Stimulated activated CD8-positive, alpha-beta memory T cell treated with anti-CD3 and anti-CD28 coated beads, Interleukin-4, amount 100 ng/mL, for 1 hour (primary cell): ENCODE measurements at places on chromosomes 4 and X.

- no peak for DNase-seq
Measured at GRCh38 chr4:76559236-76560071, 124.4 kb downstream of the SHROOM3 start.

GRCh38 chr4:145756244-145756643 is 76.3 kb downstream of the C4orf51 start:
- DNase-seq, result no peak

- DNase-seq, result no peak
Measured at GRCh38 chr4:139764686-139765310, 99.2 kb downstream of the MGST2 start.

GRCh38 chr4:47478804-47479203 is 6.3 kb upstream of the ATP10D start:
- DNase-seq, result no peak

- DNase-seq, result no peak
Measured at GRCh38 chr4:158490629-158491028, 31.1 kb upstream of the RXFP1 start.

- no peak for DNase-seq
Measured at GRCh38 chr4:144353292-144353691, 212.8 kb upstream of the GYPA start.

GRCh38 chrX:49884290-49884862 is 5.1 kb downstream of the USP27X start:
- DNase-seq, result peak; percentile 19

DNA sequence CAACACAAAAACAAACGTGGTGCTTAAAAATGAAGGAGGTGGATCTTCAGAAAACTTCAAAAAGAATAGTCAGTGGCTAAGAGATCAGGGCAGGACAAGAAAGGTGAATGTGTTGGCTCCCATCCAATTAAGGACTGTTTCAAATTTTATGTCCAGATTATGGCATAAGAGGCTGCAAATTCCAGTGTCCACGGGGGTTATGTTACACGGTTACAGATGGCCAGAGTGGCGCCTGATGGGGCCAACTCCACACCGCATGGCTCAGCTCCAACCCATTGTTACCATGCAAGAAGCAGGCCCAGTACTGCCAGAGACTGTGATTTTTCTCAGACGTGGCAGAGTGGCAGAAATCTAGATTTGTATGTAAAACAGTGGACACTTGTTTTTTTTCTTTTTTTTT is 168.4 kb upstream of the TENM3 start:
- DNase-seq, result no peak

GRCh38 chr4:9602389-9602914 is 158.2 kb downstream of the DEFB131A start:
- DNase-seq, result no peak

DNA sequence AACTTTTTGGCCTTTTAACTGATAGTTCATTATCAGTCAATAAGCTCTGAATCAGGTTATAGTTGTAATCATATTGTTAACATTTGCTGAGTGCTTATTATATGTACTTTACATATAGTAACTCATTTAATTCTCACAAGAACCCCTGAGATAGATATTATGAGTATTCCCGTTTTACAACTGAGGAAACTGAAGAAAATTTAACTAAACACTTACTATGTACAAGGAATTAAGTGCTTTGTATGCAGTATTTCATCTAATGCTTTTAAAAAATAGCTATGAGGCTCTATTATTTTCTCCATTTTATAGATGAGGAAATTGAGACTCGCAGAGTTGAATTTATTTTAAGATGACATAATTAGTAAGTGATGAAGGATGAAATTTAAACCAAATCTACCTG is 27.7 kb upstream of the FGF2 start:
- no peak for DNase-seq

GRCh38 chr4:141540643-141541042 is 95.7 kb upstream of the IL15 start:
- DNase-seq, result no peak

- no peak for DNase-seq
Measured at GRCh38 chr4:2274320-2275043, 12.6 kb upstream of the MXD4 start.

DNA sequence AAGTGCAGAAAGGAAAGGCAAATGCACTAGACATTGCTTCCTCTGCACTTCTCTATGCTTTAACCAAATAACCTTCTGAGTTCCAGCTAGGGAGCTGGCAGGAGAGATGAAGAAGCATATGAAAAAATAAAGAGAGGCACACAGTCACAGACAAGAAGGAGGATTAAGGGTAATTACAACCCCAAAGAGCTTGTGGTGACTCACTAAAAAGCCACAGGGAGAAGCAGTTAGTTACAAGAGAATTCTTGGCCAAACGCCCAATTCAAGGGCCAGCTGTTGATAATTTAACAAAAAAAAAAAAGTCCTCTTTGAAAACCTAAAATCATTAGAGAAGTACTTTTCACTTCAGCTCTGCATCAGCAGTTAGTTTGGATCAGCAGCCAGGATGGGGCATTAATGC is 478.0 kb downstream of the KCNIP4 start:
- DNase-seq, result no peak

DNA sequence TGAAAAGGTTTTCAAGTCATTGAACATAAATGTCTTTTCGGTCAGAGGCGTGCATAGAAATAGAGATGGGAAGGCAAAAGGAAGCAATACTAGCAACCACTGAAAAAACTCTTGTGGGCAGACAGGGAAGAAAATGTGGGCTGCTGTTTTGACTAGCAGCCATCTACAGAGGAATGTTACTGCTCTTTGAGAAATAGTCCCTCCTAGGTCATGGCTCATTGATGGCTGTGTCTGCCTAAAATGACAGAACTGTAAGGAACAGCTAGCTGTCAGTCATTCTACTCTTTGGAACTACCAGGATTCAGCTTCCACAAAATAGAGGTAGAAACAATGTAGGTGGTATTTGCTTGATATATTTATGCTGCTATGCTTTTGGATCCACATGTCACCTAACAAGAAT is 26.9 kb upstream of the TMPRSS11B start:
- no peak for DNase-seq

GRCh38 chr4:86857341-86858052 is 8.3 kb upstream of the SLC10A6 start:
- DNase-seq, result no peak

DNA sequence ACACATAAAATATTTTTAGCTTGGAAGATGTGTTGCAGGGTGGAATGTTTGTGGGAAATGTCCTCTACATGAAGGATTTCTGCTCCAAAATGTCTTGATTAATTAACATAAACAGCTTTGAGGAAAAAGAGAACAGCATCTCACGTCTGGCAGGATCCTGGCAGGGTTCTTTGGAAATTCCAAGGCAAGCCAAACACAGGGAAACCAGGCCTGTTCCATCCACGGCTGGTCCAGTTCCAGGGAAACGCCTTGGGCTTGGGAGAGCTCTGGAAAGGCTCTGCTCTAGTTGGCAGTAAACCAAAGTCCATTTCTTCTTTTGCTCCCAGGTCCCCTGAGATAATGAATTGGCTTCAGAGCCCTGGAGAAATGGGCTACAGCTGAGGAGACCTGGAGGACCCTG is 42.4 kb upstream of the GAB1 start:
- no peak for DNase-seq

DNA sequence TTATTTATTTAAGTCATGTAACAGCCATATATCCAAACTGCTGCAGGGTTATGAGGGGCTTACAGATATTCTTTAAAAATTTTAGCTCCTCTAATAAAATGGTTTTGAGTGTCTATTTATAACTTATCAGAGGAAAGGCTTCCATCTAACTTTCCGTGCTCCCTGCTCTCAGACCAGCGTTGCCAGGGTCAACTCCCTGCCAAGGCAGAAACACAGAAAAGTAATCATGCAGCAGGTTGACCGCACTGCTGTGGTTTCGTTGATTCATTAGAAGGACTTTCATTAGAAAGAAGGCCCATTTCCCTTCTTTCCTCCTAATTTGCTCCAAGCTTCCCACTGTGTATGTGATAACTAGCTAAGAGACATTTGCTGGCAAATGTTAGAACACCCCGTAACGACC is 33.9 kb downstream of the BCLAF3 start:
- DNase-seq, result no peak
